ENCODE measurements at places on chromosomes 16 and 17. TPM values are rescaled to one million over a fixed set of nuclear protein-coding genes. Genes with fewer than 3 reads are reported as not detected.
A peak's percentile ranks its signal among the peaks of the same experiment; 100 is the strongest.

DNA sequence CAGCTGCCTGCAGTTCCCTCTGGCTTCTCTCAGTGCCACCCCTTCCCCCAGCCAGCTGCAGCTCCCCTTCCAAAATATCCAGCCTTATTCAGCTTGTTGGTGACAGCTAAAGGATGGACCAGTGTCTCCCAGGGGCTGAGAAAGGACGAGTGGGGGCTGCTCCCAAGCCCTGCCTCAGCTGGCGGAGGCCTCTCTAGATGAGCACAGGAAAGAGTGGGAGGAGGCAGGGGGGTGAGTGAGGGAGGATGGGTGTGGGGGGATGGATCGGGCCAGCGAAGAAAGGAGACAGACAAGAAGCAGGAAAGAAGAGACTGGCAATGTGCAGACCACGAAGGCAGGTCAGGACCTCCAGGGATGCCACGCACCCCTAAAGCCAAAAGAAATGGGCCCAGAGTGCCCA, 17.5 kb downstream of the PIPOX start:
- H3K4me3 ChIP-seq, result no peak overlapping the region
- DNase-seq, result no peak
- peaks cover 16% of the 10 kb centered on the region for H3K4me1 ChIP-seq
- peaks cover 43% of the 10 kb centered on the region for H3K27me3 ChIP-seq
- H3K36me3 ChIP-seq, result no peaks in the 10 kb centered on the region

- H3K27me3 ChIP-seq, result no peaks in the 10 kb centered on the region
- no peak for DNase-seq
- no peak overlapping the region for H3K4me3 ChIP-seq
- H3K4me1 ChIP-seq, result no peaks in the 10 kb centered on the region
- no peaks in the 10 kb centered on the region for H3K36me3 ChIP-seq
Measured at GRCh38 chr17:70535986-70536385, 366.7 kb downstream of the KCNJ2 start.

DNA sequence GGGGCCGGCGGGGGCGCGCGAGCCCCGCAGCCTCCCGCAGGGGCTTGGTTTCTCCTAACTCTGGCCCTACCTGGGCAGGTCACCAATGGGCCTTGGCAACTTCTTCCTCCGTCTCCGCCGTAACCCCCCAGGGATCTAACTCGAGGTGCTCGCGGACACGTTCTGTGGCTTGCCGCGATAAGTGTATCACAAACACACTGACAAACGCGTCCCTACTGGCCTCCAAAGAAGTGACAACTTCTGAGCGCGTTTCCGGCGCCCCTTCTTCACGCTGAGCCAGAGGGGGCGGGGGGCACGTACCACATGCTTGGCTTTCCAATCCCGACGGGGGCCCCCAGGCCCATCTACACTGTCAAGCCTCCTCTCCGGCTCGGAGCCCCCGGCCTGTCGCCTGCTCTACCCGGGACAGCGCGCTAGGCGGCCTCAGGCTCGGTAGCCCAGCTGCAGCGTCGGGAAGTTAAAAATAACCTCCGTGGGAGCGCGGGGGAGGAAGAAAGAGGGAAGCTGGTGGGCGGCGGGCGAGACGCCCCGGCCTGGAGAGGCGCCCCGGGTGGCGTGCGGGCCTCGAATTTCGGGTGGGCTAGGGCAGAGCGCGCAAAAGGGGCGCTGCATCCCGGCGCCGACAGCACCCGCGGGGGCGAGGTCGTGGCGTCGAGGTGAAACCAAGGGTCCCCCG, 725 bp upstream of the SPHK1 start:
- DNase-seq, result no peak
- H3K27me3 ChIP-seq, result peaks cover 7% of the 10 kb centered on the region
- H3K4me1 ChIP-seq, result peaks cover 15% of the 10 kb centered on the region
- H3K27ac ChIP-seq, result peak overlapping the region; percentile 80
- H3K4me3 ChIP-seq, result peak overlapping the region; percentile 93

DNA sequence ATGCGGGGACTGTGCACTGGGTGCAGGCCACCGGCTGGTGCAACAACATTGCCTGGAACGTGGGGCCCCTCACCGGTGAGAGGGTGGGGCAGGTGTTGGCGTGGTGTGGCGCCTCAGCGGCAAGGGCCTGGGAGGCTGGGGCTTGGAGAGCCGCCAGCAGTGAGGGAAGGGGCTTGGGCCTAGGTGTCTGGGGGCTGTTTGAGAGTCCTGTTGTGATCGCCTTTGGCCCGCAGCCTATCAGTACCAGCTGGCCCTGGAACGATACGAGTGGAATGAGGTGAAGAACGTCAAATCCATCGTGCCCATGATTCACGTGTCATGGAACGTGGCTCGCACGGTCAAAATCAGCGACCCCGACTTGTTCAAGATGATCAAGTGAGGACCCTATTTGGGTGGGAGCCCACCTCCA, 2.6 kb upstream of the TMEM88 start:
- H3K27ac ChIP-seq, result peak overlapping the region; percentile 39
- DNase-seq, result no peak
- H3K4me3 ChIP-seq, result no peak overlapping the region
- no peaks in the 10 kb centered on the region for H3K27me3 ChIP-seq

DNA sequence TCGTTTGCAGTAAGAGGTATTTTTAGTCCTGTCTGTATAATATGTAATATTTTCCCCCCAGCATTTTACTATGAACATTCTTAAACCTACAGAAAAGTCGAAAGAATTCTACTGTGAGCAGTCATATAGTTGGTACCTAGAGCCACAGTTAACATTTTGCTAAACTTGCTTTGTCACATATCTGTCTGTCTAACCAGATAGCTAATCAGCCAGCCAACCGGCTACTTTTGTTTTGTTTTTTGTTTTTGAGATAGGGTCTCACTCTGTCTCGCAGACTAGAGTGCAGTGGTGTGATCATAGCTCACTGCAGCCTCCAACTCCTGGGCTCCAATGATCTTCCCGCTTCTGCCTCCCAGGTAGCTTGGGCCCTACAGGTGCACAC, 73.3 kb downstream of the ABCC1 start:
- peaks cover 10% of the 10 kb centered on the region for H3K36me3 ChIP-seq
- peak overlapping the region; percentile 80 for H3K27ac ChIP-seq
- no peaks in the 10 kb centered on the region for H3K27me3 ChIP-seq
- H3K4me1 ChIP-seq, result peaks cover 40% of the 10 kb centered on the region
- peak overlapping the region; percentile 63 for H3K4me3 ChIP-seq
- DNase-seq, result no peak

GRCh38 chr17:50908860-50909764, 43.0 kb upstream of the TOB1 start:
- peak overlapping the region; percentile 98 for H3K27ac ChIP-seq
- no peak for DNase-seq
- H3K27me3 ChIP-seq, result no peaks in the 10 kb centered on the region
- peak overlapping the region; percentile 36 for H3K4me3 ChIP-seq
- H3K4me1 ChIP-seq, result peaks cover 32% of the 10 kb centered on the region

- H3K27ac ChIP-seq, result no peak overlapping the region
- no peak overlapping the region for H3K4me3 ChIP-seq
- DNase-seq, result no peak
- H3K4me1 ChIP-seq, result no peaks in the 10 kb centered on the region
Measured at GRCh38 chr17:58193641-58194255, 1.2 kb downstream of the EPX start.

- no peak overlapping the region for H3K27ac ChIP-seq
- H3K4me1 ChIP-seq, result peaks cover 29% of the 10 kb centered on the region
- no peak overlapping the region for H3K4me3 ChIP-seq
- H3K27me3 ChIP-seq, result no peaks in the 10 kb centered on the region
- no peak for DNase-seq
- H3K36me3 ChIP-seq, result peaks cover under 1% of the 10 kb centered on the region
Measured at GRCh38 chr17:80782536-80783427, 208.9 kb upstream of the CHMP6 start.

DNA sequence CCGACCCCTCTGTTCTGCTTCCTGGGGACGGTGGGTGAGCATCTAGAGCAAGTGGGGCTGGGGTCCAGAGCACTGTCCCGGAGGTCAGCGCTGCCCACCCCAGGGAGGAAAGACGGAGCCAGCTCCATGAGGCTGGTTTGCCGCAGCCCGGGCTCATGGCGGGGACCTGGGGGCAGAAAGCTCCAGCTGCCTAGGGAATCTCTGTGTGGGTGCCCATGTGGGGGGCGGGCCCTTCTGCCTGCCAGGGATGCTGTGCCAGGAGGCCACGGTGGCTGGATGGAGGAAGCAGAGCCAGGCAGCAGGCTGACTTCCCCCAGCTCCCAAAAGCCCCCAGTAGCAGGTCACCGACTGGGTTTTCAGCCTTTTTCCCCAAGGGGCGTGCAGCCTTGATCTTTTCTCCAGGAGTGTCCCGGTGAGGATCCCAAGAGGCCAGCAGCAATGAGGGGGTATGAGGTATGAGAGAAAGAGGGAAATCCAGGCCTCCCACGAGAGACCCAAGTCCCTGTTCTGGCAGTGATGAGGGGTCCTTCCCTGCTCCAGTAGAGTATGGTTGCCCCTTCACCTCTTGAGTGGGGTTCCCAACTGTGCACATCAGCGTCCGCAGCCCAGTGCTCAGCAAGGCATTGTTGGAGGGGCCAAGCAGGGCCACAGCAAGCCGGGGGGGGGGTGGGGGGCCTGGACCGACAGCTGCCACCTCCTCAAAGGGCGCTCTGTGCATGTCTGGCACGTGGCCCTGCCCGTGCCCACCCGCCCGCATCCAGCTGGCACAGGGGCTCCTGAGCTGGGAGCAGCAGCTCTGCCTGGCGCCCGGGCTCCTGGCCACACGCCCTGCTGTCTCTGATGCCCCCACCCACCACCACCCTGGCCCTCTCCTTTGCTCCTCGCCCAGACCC, 15.6 kb upstream of the BCAR1 start:
- H3K27me3 ChIP-seq, result no peaks in the 10 kb centered on the region
- peak overlapping the region; percentile 91 for H3K4me3 ChIP-seq
- no peaks in the 10 kb centered on the region for H3K36me3 ChIP-seq
- H3K4me1 ChIP-seq, result peaks cover 25% of the 10 kb centered on the region

TM4SF5 gene
- 5.3 TPM for total RNA-seq

PDILT gene
- not detected for total RNA-seq

FOXF1 gene
- total RNA-seq, result 3.4 TPM

CRHR1 gene
- total RNA-seq, result 0.17 TPM
